Colonic mucosa (tissue), 4 donors: ENCODE measurements at places on chromosomes 1 and 21.

DNA sequence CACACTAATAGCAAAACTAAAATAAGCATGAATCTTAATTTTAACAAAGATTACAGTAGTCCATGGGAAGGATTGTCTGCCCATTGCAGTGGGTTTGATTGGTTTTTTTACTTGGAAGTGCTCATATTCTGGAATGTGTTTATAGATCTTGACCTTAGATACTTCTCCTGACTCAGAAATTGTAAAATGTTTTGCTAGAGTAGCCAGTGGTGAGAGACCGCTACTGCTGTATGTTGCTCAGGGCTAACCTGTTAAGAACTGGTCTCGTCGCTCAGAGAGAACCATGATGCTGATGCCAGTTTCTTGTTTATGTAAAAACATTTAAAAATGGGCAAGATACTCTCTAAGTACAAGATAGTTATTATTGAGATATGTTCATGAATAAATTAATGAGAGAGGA, 99.9 kb downstream of the ROR1 start:
- no peak for DNase-seq

DNA sequence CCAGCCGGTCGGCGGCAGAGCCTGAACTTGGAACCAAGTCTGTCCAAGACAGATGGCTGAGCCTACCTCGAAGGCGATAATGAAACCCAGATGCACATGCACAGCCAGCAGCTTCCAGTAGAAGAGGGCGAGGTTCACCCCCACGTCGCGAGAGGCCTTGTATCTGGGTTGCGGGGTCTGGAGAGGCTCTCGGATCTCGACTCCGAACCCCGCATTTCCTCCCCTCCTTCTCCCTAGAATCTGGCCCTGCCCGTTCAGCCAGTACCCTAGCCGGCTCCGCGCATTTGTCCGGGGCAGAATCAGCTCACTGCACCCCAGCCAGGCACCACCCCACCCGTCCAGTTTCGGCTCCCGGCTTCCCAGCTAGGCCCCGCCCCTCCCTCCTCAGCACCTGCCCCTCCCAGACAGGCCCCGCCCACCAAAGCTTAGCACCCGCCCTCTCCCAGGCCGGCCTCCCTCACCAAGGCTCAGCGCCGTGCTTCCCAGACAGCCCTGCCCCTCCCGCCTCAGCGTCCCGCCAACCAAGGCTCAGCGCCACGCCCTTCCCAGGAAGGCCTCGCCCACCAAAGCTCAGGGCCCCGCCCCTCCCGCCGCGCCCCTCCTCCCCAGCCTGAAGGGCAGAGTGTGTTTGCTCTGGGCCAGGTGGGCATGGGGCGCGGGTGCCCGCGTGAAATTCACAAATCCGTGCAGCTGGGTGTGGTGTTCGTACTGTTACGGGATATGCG, 4.8 kb upstream of the ARHGEF19 start:
- peak; percentile 99 for DNase-seq

GRCh38 chr1:10813799-10814198, 17.4 kb upstream of the CASZ1 start:
- no peak for DNase-seq

GRCh38 chr1:175704621-175705020, 38.8 kb downstream of the TNR start:
- no peak for DNase-seq

DNA sequence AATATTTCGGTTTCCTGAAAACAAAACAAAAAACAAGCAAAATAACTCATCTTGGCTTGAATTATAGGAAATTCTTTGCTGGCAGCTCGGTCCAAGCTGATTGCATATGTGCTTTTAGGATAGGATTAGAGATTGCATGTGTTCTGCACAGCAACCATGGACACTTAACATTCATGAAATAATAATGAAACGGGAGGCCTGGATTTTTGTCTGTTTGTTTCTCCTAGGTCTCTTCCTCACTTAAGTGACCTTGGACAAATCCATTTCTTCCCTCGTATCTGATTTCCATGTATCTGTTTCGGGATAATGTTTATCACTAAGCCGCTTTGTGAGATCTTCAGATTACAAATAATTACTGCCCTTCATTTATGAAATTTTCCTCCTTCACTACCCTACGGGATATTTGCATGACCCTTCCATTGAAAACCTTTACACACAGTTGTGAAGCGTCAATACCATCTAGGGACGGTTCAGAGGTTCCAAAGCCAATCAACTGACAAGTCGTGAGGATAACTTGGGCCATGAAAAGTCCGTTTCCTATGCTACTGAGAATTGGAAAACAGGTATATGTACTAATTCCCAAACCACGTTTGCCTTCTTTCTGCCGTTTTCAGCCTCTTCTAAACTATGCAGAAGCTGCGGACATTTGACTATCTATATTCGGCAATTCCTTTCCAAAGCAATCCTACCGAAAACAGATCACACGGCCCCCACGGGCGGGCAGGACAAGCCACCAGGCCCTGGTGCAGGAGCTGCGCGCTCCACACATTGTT, 1.3 kb upstream of the H3-3A start:
- DNase-seq, result peak; percentile 30

DNA sequence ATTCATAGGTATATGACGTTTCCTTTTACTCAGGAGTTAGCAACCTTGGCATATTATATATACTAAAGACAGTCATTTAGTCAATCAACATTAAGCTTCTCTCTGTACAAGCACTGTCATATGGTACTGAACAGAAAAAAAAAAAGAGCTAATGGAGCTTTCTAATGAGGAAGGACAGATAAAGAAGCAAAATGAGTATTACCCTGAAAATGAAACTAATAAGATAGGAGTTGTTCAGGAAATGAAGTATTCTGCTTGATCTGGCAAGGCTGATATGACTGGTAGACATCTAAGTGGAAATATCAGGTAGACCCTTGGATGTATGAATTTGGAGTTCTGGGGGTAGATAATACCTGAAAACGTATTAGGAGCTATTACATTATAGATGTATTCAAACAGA, 4.3 kb upstream of the IKBKE start:
- no peak for DNase-seq

DNA sequence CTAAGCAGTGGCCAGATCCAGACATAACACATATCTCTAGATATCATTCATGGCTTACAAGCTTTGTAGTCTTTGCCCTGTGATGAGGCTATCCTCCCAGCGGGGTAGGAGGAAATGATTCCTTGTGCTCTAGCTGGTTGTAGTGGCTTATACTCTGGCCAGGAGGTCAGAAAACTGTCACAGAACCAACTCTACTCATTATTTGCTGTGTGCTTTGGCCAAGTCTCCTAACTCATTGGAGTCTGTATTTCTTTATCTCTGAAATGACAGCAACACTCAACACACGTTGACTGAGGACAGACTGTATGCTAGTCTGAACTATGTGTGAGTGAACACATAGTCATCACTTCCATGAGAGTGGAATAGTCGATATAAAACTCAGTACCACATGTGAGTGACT, 116.7 kb upstream of the F3 start:
- DNase-seq, result no peak

GRCh38 chr21:23960769-23961168, 1646.5 kb downstream of the MRPL39 start:
- no peak for DNase-seq

GRCh38 chr1:205375835-205376545, 19.3 kb upstream of the KLHDC8A start:
- peak; percentile 55 for DNase-seq

- peak; percentile 86 for DNase-seq
Measured at GRCh38 chr1:155078469-155079209, at the start of gene EFNA3. Gene EFNA3 (plus strand): TSS chr1:155078837. CDS start chr1:155078942, 105 bp downstream.

GRCh38 chr1:245599371-245600174, 444.8 kb downstream of the KIF26B start:
- DNase-seq, result no peak

DNA sequence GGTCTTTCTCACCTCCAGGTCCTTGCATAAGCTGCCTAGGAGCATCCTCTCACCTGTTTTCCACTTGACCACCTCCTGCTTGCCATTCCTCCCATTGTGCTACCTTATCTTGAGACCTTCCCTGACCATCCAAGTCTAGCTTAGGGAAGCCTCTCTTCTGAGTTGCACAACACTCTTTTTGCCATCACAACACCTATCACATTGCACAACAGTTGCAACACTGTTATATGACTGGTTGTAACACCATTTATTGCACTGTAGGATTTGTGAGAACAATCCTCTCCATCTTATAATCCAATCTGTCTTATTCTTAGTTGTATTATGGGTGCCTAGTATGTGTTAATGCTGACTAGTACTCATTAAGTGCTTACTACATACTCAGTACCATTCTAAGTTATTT, 488.7 kb downstream of the OMA1 start:
- DNase-seq, result no peak

GRCh38 chr1:86798608-86799291, 94.4 kb downstream of the SH3GLB1 start:
- DNase-seq, result no peak
